ENCODE measurements at places on chromosomes 7 and 10. TPM values are rescaled to one million over a fixed set of nuclear protein-coding genes. Genes with fewer than 3 reads are reported as not detected.

The CD36 gene
- 40.3 TPM for polyA plus RNA-seq

DNA sequence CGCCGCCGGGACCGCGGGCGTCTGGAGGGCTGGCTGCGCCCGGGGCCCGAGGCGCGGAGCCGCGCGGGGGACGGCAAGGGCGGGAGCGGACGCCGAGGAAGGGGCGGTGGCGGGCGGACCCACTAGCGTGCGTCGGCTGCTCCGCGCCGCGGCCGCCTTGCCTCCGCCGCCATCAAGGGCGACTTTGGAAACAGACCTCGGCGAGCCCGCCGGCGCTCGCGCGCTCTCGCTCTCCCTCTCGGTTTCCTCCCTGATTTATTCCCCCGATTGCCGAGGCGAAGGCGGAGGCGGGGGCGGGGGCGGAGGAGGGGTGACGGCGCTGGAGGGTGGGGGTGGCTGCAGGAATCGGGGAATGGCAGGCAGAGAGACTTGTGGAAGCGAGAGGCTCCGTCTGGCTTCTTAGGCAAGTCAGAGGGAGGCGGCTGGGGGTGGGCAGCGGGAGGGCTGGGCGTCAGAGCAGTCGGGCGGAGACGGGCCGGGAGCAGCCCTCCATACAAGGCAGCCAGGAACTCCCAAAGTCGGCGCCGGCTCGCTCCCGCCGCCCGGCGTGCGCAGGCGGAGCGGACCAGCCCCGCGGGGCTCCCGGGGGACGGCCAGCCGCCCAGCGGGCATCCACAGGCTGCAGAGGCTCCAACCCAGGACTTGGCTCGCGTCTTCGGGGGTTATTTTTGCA is at the start of gene CACNA2D1:
TSS of gene CACNA2D1 (minus strand) at position 231 of the 673 bp plus-strand sequence.
- peak; percentile 67 for DNase-seq

DNA sequence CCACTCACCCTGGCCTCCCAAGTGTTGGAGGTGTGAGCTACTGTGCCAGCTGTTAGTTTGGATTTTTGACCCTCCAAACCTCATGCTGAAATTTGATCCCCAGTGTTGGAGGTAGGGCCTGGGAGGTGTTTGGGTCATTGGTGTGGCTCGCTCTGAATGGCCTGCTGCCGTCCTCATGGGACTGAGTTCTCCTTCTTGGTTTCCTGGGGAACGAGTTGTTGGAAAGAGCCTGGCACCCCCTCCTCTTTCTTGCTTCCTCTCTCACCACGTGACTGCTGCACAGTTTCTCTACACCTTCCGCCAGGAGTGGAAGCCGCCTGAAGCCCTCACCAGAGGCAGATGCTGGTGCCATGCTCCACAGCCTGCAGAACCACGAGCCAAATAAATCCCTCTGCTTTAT is 253.5 kb downstream of the PHTF2 start:
- DNase-seq: no peak

- DNase-seq: no peak
Observed at GRCh38 chr10:63294781-63295180, 161.7 kb downstream of the NRBF2 start.

The ELFN1 gene
- polyA plus RNA-seq: 10.8 TPM

The MMD2 gene
- 0.14 TPM for polyA plus RNA-seq

The POLR2J3 gene
- polyA plus RNA-seq: 82.9 TPM

DNA sequence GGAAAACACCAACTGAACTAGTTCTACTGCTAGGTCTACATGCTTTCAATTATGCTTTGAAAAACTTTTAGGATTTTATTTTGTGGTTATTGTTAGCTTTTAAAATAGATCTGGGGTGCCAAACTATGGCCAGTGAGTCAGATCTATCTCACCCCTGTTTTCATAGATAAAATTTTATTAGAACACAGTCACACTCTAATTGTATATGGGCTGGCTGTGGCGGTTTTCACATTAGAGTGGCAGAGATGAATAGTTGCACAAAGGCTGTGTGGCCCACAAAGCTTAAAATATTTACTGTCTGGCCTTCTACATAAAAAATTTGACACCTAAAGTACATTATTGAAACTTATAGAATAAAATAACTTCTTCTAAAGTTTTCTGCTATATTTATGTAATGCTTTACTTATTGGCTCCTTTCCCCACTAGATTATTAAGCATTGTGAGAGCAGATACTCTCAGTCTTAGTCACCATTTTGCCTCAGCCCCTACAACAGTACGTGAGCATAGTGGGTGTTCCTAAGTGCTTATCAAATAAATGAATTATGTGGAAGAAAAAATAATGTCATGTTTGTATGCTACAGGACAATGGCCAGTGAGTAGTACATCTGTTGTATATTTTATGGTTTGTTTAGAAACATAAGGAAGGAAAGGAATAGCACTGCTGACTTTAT is 5.4 kb upstream of the SUV39H2 start:
- no peak for DNase-seq

The FOXP2 gene
- 11.1 TPM for polyA plus RNA-seq

GRCh38 chr10:21535494-21535965 is 1.5 kb downstream of the MLLT10 start:
- DNase-seq: no peak

DNA sequence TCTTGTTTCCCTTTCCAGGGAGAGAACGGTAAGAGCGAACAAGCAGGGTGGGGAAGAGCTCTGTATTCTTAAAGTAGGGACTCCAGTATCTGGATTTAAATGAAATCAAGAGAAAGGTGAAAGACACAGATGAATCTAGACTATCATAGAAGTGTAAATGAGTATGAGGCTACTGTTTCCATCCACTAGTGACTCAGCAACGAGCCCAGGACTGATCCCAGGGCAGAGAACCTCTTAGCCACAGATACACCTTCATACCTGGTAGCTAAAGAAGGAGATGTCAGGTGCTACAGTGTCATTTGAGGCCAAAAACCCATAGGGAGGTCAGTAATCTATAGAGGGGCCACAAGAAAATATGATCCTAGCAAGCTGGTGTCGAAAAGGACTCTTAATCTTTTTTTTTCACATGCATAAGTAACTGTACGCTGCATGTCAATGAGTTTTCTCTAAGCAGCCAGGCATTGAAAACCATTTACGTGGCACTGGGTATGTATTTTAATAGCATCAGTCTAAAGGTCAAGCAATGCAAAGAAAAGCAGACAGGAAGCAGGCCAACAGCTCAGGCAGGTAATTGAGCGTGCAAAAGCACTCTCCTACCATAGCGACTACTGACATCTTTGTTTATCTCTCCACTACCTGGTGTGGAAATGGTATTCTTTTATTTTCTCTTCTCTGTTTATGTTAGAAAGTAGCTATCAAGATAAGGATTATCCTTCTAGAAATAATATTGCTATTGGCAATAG is 91.5 kb upstream of the EGR2 start:
- no peak for DNase-seq

DNA sequence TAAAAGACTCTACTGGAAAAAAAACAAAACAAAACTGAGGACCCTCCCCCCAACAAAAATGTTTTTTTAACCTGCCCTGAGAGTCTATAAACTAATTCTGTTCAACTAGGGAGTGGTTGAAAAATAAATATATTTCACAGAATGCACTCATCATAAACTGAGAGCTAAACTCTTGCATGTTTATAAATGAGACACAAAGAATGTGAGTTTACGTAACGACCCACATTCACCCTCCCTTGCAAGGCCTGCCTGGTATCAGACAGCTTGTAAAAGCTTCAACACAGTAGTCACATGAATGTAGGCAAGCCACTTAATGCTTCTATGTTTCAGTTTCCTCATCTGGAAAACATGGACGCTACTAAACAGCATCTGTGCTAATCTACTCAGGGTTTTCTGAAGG is 50.3 kb downstream of the JAZF1 start:
- no peak for DNase-seq

DNA sequence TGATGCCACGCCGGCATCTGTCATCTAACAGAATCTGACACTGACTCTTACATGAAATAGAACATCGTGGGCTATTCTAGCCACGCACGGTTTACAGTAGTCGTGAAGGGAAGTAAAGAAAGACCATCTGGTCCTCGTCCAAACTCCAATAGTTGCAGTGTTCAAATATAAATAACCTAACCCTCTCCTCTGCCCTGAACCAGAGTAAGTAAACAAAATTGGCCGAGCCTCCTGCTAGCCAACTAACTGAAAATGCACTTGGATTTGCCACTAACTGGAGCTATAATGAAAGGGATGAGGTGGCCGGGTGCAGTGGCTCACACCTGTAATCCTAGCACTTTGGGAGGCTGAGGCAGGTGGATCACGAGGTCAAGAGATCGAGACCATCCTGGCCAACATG is 29.5 kb upstream of the ZC3HAV1L start:
- no peak for DNase-seq

The CPED1 gene
- 37.8 TPM for polyA plus RNA-seq

GRCh38 chr10:71161425-71161824 is 50.9 kb upstream of the UNC5B start:
- DNase-seq: no peak

The ICA1 gene
- 24.5 TPM for polyA plus RNA-seq

The RBP3 gene
- polyA plus RNA-seq: 0.07 TPM

GRCh38 chr7:39666562-39666961 is 43.2 kb downstream of the RALA start:
- no peak for DNase-seq
